H1 (cell line): ENCODE measurements at places on chromosomes 4 and X.
A peak's percentile ranks its signal among the peaks of the same experiment; 100 is the strongest.

GRCh38 chr4:153427363-153428071 lies 38.6 kb upstream of the TMEM131L start:
- no peak for DNase-seq

DNA sequence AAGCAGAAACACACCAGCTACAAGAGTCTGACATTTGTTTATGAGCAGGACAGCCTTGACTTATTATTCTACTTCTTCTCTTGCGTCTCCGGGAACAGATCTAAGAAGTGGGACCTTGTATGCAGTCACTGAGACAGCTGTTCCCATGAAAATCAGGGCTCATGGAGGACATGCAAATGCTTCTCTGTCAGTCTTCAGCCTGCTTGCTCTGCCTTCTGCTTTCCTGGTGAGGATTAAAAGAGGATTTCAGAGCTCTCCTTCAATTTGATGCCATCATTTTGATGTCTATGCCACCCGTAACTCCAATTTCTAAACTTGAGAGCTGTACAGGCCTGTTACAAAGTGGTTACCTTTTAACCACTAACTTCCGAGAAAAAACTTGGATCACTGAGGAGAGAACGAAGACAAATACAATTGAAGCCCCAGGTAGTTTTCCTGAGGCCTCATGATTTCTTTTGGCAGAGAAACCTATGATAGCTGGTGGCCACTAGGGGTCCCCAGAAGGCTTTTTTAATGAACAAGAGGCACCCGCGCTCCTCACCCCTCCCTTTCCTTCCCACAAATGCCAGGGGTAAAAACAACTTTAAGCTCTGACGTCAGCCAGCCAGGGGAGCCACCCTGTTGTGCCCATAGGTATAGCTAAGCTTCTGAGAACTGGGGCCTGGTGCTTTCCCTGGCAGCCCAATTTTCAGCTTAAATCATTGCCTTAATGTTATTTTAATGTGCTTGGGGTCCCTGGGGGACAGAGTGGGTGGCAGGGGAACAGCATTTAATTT lies 97.0 kb downstream of the DDIT4L start:
- DNase-seq: peak; percentile 80

DNA sequence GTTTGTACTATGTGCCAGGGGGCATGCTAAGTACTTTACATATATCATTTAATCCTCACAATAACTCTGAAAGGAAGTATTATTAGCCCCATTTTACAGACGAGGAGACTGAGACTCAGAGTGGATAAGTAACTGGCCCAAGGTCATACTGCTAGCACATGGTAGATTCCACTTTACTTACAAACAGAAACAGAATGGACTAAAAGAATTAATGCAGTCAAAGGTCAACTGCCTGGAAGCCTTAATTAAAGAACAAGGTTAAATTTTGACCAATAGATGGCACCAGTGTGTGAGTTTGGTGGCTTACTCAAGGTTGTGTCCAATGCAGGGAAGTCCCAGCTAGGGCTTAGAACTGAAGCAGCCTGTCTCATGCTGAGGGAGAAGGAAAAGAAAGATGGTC lies 4.7 kb downstream of the RIPPLY1 start:
- DNase-seq: no peak

GRCh38 chr4:8191136-8191747 lies 7.8 kb upstream of the SH3TC1 start:
- no peak for DNase-seq

- peak; percentile 9 for DNase-seq
Observed at GRCh38 chr4:66430856-66431255, 760.6 kb upstream of the EPHA5 start.

DNA sequence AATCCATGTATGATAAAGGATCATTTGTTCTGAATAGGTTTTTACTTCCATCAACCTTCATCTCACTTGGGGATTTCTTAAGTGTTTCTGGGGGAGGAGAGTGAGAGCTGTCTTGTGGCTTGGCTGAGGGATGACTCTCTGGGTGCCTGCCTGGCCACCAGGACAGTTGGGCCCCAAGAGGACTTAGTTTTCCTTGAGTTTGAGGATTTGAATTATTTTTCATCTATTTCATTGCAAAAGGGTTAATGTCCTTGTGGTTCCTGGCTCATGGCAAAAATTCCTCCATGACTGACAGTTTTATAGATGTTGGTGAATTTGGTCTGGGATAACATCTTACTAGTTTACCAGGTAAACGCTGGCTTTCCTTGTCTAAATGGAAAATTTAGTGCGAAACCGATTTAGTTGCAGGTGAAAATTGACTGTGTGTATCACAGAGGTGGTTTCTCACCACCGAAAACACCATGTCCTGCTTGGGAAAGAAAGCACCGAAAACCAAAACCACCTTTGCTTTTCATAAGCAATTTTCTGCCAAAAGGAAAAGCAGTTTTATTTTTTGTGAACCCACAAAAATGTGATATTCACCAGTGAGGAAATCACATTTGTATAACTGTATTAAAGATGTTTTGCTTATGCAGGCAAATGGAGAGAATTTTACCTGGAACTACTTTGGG lies 331.3 kb upstream of the SFRP2 start:
- no peak for DNase-seq
